ENCODE measurements at places on chromosomes 12 and 14. TPM values are rescaled to one million over a fixed set of nuclear protein-coding genes. Genes with fewer than 3 reads are reported as not detected.
A peak's percentile ranks its signal among the peaks of the same experiment; 100 is the strongest.

DNA sequence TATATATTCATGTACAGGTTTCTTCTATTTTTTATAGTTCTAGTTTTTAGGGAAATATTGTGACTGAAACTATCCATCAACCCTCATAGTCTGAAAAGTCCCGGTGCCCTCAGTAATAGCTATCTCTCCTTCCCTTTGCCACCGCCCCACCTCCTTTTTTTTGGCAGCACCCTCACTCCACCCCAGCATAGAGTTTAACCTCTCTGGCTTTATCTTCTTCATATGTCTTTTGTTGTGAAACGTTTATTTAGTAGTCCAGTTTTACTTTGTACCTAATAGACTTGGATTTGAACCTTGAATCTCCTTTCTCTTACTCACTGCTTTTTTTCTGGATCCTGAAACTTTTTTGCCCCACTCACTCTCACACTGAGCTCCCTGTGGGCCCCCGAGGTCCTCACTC is 109.5 kb downstream of the BBS10 start:
- no peak for DNase-seq

DNA sequence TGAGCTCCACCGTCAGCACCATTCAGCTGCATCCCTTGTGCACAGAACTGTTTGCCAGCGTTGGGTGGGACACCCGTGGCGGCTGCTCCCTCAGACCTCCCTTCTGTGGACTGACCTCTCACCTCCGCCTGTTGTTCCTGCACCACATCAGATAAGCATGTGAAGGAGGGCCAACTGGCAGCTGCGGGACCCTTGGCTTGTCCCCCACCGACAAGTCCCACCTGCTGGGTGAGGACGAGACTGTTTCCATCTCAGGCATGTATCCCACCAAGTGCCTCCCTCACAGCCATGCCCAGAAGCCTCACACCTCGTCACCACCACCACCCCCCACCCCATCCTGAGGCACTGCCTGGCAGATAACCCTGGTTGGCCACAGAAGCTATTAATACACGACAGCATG is 18.6 kb upstream of the TEAD4 start:
- DNase-seq, result no peak

- DNase-seq, result no peak
Measured at GRCh38 chr12:127881371-127882140, 385.4 kb upstream of the TMEM132C start.

DNA sequence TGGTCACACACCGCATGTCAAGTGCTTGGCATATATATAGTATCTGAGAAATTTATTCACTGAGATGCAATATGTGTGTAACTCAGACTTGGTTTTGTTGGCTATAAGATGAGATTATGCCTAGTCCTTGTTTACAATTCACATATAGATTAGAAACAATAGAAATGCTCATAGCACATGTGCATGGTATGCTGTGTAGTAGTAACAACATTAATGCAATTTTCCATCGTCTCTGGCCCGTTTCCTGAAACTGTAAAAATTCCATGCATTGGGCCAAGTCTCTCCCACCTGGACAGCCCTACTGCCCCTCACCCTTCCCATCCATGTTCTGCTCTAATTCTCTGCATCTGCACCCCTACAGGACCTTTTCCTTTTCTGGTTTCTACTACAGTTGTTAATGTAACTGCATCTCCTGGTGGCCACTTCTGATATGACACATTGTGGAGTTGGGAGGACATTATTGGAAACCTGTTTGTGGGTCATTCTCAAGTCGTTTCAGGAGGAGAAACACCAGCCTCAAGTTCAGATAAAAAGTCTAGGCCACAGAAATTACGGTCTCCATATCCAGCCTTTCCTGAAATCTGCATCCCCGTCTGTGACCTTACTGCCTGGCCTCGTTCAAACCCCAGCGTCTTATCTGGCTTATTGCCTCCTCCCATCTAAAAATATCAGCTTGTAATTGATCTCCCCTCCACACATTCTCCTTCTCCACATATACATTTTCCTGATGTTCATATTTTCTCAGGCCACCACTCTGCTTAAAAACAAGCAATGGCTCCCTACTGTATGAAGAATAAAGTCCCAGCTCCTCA is 37.5 kb downstream of the EMP1 start:
- peak; percentile 31 for DNase-seq

DNA sequence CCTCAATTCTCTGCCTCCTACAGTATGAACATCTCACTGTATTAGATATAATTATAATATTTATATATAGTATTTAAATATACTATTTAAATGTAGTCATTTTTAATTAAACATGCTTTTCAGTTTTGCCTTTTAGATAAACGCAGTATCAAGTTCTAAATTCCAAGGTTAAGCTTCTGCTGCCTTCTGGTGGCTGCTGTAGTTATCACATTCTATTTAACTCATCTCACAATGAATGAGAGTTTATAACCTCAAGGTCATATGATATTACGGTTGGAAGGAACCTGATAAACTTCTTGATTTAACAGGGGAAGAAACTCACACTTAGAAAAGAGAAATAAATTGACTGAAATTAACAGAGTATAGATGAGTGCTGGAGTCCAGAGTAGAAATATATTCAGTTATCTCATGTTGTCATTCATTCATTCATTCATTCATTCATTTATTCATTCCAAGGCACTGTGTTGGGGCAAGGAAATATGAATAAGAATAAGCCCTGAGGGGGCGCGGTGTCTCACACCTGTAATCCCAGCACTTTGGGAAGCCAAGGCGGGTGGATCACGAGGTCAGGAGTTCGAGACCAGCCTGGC is 31.9 kb downstream of the GUCY2C start:
- peak; percentile 77 for DNase-seq

DNA sequence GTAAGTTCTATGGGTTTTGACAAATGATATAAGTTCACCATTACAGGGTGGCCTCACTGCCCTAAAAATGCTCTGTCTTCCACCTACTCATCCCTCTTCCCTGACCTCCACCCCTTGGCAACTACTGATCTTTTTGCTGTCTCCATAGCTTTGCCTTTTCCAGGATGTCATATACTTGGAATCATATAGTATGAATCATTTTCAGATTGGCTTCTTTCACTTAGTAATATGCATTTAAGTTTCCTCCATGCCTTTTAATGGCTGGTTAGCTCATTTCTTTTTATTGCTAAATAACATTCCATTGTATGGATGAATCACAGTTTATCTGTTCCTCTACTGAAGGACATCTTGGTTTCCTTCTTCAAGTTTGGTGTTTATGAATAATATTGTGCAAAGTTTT is 14.0 kb upstream of the PEX5 start:
- DNase-seq, result no peak

DNA sequence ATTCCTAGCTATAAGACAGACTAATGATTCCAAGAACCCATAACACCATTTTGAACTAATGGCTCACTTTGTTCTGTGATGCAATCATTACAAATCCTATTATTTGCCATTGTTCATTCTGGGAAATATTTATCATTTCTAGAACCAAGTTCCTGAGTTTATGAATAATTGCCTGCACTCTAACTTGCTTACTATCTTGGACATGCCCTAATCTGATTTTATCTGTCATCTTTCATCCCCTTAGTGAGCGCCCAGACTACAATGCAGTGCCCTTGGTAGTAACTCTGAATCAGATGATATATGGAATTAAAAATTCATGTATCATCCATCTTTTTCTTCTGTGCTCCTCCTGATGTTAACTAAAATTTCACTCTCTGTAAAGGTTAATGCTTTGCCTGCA is 703.1 kb upstream of the MDGA2 start:
- no peak for DNase-seq

DNA sequence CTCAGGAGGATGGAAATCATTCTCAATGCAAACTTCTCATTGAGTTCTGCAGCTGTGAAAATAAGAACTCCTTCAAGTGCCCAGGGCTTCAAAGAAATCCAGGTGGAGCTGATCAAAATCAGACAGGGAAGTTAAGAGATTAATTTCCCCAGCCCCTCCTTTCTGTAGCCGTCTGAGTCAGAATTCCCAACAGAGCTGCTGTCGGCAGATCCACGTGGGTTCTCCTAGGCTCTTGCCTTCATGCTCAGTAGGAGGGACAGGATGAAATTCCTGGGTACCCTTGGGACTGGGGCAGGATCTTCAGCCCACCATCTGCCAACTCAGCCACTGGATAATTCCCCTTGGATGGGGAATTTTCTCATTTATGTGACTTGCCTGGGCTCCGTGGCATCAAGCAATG is 13.3 kb downstream of the TGFB3 start:
- DNase-seq, result no peak

- no peak for DNase-seq
Measured at GRCh38 chr12:18261906-18262305, 588 bp downstream of the PIK3C2G start.

DNA sequence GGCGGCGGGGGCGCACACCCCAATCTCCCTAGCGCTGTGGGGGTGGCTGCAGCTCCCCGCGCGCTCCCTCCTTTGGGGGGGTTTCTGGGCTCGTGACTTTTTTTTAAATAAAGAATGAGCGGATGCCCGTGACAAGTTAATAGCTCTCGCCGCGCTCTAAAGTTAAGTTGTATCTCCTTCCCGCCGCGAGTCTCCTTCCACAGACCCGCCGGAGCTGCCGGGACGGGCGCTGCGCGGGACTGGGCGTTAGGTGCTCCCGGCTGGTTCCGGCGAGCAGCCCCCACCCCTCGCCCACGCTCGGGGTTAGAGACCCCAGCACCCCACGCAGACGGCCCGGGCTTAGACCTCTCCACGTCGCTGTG is 82.6 kb upstream of the HMGA2 start:
- DNase-seq, result no peak

The CLEC1B gene
- total RNA-seq, result not detected

The LRRC10 gene
- not detected for total RNA-seq

The AKAP5 gene
- total RNA-seq, result 0.57 TPM
